ENCODE measurements at places on chromosomes 2 and 18.

GRCh38 chr2:15547115-15547876, 13.8 kb downstream of the NBAS start:
- DNase-seq, result no peak

DNA sequence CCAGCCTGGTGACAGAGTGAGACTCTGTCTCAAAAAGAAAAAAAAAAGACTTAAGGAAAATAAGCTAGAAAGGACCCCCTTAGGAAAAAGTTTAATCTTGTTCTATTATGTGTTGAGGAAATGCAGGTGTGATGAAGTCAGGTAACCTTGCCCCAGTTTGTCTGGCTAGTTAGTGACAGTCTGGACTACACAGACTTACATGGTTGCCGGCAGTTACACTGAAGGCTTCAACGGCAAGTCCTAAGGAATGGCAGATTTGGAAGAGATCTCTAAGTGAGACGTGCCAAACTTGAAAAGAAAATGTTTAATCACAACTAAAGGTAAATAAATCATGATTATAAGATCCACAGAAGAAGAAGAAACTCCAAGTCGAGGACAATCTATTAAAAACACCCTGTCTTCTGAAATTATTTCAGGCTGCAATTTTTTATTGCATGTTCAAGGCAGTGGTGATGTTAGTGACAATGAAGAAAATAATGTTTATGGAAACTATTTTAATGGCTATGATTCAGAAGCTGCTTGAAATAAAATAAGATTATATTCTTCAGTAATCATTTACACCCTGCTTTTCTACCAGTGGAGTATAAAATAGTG, 84.2 kb downstream of the TTC27 start:
- no peak for DNase-seq

DNA sequence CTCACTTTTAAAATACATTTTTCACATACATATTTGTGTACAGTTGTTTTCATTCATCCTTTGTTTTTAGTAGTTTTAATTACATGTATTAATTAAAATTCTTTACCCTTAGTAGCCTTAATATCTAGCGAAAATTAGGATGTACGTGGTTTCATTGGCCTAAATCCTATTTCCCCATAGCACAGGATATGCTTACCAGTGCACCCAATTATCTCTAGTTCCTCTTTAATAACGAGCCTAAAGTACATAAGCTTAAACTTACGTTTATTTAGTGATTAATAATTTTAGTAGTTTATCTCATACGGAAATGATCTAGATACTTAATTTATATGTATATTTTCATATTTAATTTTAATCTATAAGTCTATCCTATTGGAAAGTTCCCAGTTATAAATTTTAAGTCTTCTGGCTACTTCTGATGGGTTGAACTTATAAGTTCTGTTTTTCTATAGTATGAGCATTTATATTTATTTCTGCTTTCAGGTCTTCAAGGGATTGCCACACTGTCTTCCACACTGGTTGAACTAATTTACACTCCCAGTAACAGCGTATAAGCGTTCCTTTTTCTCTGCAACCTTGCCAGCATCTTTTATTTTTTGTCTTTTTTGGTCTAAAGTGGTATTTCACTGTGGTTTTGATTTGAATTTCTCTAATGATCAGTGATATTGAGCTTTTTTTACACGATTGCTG, 21.4 kb upstream of the RUFY4 start:
- no peak for DNase-seq

GRCh38 chr18:32049393-32050171, 31.0 kb downstream of the RNF125 start:
- DNase-seq, result no peak

DNA sequence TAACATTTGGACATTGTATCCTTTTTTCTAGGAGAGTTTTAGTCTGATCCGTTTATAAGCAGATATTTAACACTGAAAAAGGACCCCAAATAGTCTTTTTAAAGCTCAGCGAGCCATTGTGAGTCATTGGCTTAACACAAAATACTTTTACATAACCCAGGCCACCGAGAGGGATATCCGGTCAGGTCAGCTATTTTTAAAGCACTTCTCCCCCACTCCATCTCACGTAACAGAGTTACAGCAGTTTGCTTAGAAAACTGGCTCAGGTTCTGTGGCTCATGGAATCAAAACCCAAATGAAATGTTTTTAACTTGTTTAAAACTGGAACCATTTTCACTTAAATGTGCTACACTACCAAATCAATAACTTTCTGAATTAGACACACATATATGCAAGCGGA, 23.9 kb downstream of the COL4A3 start:
- no peak for DNase-seq

- no peak for DNase-seq
Measured at GRCh38 chr2:62785216-62785615, 79.7 kb downstream of the EHBP1 start.

DNA sequence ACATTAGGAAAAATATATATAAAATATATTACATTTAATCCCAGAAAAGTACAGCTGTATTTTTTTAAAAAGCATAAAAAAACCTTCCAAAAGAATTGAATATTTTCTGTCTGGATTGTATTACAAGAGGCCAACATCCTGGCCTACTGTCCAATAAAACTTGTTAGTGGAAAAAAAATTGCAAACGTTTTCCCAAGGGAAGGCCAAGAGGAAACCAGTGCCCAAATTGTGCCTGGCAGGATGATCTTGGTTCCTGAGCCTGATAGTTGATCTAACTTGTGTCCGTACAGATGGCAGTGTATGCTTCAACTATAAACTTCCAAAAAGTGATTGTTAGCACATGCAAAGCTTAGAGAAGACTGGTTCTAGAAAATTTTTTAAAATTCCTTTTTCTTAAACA, 90.6 kb upstream of the LPIN2 start:
- DNase-seq, result no peak

- DNase-seq, result no peak
Measured at GRCh38 chr2:105644174-105644980, 100.3 kb upstream of the NCK2 start.

GRCh38 chr2:191954451-191954850, 107.6 kb upstream of the CAVIN2 start:
- no peak for DNase-seq

DNA sequence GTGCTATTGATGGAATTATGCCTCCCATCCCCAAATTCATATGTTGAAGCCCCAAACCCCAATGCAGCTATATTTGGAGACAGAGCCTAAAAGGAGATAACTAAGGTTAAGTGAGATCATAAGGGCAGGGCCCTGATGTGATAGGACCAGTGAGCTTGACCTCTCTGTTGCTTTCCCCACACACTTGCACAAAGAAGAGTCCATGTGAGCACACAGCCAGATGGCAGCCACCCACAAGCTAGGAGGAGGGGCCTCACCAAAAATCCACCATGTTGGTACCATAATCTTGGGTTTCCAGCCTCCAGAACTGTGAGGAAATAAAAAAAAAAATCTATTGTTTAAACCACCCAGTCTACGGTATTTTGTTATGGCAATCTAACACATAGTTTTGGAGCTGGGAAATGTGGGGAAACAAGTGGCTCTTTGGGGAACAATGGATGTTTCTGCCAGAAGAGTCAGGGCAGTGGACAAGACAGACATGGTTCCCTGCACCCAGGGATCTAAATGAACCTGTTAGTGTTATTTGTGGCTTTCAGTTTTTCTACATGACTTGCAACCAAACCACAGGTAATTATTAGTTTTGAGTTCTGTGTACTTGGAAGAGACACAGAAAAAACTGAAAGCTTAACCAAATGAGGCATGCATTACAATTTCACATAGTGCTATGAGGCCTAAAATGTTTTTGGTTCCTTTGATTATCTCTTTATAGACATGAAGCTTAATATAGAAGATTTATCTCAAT, 259.1 kb downstream of the LTBP1 start:
- no peak for DNase-seq

GRCh38 chr18:63570721-63571120, 16.4 kb upstream of the SERPINB13 start:
- DNase-seq, result no peak

GRCh38 chr2:71923887-71924533, 223.7 kb downstream of the CYP26B1 start:
- peak; percentile 75 for DNase-seq

DNA sequence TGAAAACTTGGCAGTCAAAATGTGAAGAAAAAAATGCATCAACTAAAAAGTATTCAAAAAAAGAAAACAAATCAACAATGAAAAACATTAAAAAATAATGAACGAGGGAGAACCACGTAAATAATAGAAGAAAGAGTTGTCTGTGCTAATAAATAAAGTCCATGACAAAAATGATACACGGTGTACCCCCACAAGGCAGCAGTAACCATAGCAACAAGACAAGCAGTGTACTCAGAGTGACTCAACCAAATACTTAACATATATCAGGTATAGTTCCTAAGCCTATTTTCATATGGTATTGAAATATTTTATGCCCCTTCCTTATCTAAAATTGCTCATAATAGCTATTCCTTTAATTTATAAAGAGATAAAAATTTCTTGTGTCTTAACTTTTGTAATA, 162.3 kb upstream of the TMEM200C start:
- DNase-seq, result no peak

GRCh38 chr18:31447530-31448191, at the start of gene DSG3:
Gene DSG3 (plus strand): TSS chr18:31447741. CDS start chr18:31447878, 137 bp downstream.
- no peak for DNase-seq

- no peak for DNase-seq
Measured at GRCh38 chr2:226423498-226423960, 376.1 kb downstream of the IRS1 start.

DNA sequence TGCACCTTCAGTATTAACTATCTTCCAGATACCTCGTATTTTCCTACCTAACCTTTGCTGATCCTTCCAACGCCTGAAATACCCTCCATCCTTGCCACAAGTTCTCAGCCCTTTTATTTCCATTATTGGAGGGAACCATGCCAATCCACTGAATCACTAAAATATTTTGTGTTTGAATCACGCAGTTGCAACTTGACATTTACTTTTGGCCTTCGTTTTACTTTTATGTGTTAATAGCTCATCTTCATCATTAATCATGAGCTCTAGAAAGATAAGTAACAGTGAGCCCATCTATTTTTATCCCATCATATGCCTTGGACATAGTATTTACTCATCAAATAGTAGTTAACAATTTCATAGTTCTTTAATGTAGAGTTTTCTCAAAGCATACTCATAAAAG, 463.2 kb downstream of the THSD7B start:
- DNase-seq, result no peak

DNA sequence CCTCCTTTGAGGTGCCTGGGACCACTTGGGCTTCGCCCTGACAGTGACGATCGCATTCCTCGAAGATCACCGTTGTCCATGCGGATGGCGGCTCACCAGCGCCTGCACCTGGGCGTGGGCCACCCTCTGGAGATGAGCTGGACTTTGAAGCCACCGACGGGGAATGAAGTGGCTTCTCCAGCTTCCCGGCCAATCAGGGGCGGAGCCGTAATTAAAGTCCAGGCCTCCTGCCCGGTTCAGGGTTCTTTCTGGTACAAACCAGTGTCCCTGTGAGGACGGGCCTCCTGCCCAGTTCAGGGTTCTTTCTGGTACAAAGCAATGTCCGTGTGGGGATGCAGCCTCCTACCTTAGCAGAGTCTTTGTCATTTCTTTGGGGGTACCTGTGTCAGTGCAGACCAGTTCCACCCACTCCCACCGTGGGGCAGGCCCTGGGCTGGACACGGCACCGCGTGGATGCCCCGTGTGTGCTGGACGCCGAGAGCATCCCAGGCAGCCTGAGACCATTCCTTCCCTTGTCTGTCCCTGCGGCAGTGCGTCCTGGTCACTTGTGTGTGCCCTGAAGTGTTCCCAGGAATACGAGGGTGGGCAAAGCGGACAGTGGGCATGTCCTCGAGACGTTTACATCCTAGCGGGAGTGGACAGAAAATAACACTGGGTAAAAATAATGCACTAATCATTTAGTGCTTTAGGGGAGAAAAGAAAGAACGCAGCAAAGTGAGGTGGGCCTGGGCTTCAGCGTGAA, 55.0 kb downstream of the KCNG2 start:
- no peak for DNase-seq

- DNase-seq, result peak; percentile 26
Measured at GRCh38 chr2:126886211-126886915, 12.3 kb upstream of the TEX51 start.

DNA sequence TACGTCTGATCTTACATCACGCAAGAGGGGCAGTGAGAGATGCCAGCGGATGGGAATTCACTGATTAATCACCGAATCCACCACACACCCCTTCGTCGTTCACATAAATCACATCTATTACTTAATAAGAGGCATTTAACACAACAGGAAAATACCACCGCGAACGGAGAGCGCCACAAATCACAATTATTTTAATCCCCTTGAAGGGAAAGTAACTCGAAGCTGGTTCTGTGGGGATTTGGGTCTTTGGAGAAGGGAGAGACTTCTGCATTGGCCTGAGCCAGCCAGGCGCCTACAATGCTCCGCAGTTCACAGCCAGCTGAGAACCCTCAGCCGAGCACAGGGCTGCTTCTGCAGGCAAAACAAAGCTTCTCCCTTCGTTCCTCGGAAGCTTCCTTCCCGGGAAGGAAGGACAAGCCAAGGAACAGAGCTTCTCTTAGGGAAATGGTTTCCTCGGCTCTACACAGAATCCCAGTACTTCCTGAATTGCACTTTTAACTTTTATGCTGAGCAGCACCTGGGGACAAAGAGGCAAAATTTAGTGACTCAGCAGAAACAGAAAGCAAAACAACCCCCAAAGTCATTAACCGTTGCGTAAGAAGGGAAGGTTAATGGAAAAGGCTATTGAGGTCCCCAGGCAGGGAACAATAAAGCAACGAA, at the start of gene LRP1B:
Gene LRP1B, minus strand, starts transcription at position 7 of the 660 bp plus-strand sequence. CDS start 287 bp downstream, outside the sequence.
- DNase-seq, result no peak

DNA sequence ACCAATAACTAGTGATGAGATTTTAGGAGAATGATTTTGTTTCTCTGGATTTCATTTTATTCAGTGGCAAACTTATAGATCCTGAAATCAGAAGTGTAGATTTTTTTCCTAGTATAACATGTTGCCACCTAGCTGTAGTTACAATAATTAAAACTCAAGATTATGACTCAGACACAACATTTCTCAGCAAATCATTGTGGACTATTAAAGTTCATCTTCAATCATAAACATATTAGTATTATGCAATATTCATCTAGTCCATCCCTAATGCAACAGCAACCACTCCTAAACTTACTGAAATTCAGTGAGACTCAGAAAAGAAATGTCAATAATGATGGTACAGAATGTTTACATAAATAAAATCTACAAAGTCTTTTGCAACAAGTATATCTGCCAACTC, 51.3 kb downstream of the USP34 start:
- peak; percentile 21 for DNase-seq

DNA sequence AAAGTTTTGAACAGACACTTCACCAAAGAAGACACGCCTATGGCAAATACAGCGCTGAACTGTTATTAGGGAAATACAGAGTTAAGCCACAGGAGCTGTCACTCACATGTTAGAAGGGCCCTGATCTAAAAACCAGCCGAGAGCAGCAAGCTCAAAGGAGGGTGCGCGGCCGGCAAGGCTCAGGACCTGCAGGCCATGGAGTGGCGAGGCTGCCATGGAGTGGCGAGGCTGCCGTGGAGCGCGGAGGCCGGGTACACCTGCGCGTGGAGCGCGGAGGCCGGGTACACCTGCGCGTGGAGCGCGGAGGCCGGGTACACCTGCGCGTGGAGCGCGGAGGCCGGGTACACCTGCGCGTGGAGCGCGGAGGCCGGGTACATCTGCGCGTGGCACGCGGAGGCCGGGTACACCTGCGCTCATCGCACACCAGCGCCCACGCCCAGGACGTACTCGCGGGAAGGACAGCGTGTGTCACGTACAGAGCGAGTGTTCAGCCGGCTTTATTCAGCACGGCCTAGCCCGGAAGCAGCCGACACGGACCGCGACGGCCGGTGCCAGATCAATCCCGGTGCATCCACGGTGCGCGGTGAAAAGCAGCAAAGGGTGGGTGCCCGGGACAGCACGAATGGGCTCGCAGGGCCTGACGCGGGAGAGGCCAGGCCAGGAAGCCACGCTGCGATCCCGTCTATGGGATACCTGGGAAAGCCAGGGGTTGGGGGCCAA, 68.8 kb downstream of the SLC66A2 start:
- no peak for DNase-seq

Data from hematopoietic multipotent progenitor cell treated with erythropoietin and hydrocortisone succinate and interleukin-3 and kit ligand, for 17 days (in vitro differentiated cells).